ENCODE measurements at places on chromosomes 7 and 10. TPM values are rescaled to one million over a fixed set of nuclear protein-coding genes. Genes with fewer than 3 reads are reported as not detected.

DNA sequence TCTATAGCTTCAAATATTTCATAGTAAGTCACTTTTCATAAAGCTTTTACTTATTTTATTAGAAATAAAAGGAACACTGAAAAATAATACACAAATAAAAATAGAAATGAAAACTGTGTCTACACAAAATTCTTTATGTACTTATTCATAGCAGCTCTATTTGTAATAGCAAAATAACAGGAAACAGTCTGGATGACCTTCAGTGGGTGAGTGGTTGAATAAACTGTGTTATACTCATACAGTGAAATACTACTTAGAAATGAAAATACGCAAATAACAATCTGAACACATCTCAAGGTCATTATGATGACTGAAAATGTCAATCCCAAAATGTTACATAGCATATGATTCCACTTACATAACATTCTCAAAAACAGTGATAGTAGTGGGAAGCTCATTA lies 138.7 kb upstream of the PCLO start:
- DNase-seq, result no peak

- no peak for DNase-seq
These were observed 23.0 kb downstream of the BZW2 start for GRCh38 chr7:16668978-16669377.

DNA sequence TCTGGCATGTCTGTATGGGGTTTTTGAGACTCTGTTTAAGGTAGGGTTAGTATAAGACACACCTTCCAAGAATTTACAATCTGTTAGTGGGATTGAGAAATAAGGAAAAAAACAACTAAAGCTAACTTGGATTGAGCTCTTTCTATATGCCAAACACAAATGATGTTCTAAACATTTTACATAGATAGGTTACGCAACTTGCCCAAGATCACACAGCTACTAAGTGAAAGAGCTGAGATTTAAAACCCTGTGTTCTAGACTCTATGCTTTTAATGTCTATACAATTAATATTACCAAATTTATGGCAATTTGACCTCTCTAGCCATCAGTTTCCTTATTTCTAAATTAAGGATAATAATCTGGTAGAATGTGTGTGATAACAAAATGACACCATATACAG lies 1056.2 kb downstream of the LRMDA start:
- no peak for DNase-seq

Gene TEX47
- total RNA-seq, result not detected

DNA sequence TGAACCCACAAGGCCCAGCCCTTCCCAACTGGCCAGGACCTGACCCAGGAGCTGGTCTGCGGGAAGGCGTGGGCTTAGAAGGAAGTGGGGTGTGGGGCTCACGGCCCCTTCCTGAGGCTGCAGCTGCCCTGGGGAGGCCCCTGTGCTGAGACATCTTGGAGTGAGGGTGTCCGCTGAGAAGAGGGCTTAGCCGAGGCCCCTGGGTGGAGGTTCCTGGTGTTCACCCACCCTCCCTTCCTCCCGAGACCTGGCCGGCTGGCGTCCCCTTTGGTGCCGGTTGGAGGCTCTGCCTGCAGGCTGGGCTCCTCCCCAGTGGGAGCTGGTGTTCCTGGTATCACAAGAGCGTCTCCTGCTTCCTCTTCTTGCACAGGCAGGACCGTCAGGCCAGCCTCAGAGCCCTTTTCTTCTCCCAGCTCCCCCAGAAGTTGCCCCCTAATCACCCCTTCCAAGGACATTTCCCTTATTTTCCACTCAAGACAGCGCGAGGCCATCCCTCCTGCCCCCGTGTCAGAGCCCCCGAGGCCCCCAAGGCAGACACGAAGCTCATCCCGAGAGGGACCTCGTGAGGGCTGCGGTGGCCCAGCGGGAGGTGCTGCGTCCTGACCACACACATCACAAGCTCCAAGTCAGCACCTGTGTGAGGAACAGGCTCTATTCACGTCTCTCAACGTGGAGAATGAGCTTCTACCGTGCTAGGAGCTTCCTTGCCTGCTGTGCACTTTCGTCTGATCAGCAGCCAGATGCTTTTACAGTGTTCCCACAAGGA lies 25.1 kb upstream of the FAM20C start:
- DNase-seq, result no peak

DNA sequence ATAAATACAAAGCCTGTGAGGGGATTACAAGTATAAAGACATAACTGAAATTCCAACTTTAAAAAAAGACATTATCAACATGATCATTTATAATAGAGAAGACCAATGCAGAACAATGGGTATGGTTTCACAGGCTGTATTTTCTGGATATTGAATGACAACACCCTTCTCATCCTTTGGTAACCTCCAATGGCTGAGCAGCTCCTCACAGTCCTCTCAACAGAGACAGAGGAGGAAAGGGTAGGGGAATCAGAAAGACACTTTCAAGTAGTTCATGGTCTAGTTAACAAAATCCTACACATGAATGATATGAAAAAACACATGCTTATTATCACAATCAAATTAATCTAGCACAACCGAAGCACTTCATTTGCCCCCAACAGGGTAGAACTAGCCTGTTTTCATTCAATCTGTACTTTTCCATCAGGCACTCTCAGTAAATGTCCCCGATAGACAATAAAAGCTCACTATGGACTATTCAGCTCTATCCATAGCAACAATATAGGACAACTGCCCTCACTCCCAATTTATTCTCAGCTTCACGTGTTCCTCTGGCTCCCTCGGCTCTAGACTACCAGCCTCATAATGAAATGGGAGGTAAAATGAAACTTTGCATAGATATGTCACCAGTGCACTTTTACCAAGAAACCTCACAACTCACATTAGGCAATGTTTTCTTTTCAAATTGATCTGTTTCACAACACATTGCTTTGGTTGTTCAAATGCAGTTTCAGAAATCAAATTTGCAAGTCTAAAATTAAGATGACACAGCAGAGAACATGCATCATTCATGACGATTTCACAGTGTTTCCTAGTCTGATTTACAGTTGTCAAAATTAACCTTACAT lies 211.4 kb downstream of the THSD7A start:
- DNase-seq, result peak; percentile 70

DNA sequence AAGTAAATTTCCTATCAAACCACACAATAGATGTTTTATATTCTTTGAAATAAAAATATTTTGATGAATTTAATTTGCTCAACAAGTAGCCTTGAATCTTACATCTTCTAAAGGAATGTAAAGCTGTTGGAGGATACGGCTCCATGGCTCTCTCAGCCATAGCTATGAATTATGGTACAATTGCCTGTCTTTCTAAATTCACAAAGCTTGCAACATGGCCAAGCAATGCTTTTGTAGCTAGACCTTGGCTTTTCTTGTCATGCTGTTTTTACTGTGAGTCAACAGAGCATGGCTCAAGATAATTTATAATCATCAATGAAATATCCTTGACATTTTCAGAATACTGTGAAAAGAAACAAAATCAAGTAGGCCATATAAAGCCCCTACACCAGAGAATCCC lies 286.7 kb downstream of the CACNA2D1 start:
- DNase-seq, result no peak

GRCh38 chr10:121245754-121246153 lies 352.5 kb downstream of the FGFR2 start:
- no peak for DNase-seq

Gene INPP5A
- 40.8 TPM for total RNA-seq

Gene HOXA2
- 0.35 TPM for total RNA-seq

GRCh38 chr10:70125918-70126552 lies 6.6 kb downstream of the AIFM2 start:
- DNase-seq, result no peak

- peak; percentile 72 for DNase-seq
These were observed 19.2 kb downstream of the PSAP start for GRCh38 chr10:71831646-71832552.

Gene GIMAP2
- total RNA-seq, result 0.85 TPM

GRCh38 chr7:1707756-1708595 lies 37.9 kb downstream of the ELFN1 start:
- DNase-seq, result no peak

DNA sequence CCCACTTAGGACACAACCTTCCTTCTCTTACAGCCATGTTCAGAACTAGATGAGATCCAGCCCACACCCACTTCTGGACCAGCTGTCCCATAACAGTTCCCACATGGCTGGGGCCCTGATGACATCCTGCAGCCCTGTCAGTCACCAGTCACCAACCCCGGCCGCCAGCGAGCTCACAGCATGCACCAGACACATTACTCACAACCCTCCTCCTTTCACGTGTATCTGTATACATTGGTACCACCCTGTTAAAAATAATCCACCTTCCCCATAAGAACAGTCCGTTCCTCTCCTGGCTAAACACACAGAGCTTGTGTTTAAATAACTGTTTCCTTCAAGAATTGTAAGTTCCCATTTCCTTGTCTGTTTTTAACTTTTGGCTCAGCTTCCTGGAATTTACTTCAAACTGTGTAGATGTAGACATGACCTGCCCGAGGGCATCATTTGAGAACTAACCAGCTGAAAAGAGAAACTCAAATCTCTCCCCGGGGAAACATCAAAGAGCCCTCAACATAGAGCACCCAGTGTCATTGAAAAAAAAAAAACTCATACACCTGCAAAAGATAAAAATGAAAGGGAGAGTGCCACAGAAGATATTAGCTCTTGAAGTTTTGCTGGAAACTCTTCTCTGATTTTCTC lies 26.0 kb upstream of the PRLHR start:
- peak; percentile 56 for DNase-seq

GRCh38 chr7:79386688-79387422 lies 66.6 kb downstream of the MAGI2 start:
- DNase-seq, result peak; percentile 9

DNA sequence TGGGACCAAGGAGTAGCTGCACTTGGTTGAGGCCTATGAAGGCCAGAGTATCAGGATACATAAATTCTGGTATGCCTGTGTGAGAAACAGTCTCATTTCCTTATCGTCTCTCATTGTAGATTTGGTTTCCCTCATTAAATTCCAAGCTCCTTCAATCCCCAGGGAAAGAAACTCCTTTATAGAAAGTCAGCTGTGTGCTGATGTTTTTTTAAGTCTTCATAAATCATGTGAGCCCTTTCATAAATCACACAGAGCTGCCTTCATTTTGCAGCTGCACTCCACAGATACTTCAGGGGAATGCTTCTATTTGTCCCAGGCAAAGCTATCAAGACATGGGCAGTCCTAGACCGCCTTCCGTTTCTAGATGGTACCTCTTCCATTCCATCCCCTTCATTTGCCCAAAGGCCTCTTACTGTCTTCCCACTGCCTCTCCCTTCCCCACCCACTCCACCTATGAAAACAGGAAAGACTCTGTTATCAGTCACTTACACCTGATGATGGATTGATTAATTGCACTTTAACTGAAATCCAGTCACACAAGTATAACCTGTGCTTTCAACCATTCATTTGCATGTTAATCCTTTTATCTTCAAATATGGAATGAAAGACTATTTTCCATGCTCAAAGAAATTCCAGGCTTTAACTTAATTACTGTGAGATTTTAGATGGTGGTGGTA lies 290.2 kb downstream of the C7orf25 start:
- no peak for DNase-seq

DNA sequence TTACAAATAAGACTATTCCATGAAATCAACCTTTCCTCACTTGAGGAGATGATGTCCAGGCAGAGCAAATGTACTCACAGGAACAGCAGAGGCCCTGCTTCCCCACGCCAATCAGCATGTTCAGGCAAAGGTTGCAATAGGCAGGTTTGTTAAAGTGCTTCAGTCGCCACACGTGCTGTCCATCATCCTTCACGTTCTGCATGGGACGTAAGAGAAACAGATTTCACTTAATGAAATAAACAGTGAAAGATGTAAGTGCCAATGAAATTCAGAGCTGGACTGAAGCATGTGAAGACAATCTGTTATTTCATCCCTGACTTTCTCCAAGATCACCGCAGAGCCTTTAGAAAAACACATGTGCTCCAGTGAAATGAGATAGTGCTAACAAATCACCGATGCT lies 217.4 kb downstream of the DGKB start:
- DNase-seq, result no peak

DNA sequence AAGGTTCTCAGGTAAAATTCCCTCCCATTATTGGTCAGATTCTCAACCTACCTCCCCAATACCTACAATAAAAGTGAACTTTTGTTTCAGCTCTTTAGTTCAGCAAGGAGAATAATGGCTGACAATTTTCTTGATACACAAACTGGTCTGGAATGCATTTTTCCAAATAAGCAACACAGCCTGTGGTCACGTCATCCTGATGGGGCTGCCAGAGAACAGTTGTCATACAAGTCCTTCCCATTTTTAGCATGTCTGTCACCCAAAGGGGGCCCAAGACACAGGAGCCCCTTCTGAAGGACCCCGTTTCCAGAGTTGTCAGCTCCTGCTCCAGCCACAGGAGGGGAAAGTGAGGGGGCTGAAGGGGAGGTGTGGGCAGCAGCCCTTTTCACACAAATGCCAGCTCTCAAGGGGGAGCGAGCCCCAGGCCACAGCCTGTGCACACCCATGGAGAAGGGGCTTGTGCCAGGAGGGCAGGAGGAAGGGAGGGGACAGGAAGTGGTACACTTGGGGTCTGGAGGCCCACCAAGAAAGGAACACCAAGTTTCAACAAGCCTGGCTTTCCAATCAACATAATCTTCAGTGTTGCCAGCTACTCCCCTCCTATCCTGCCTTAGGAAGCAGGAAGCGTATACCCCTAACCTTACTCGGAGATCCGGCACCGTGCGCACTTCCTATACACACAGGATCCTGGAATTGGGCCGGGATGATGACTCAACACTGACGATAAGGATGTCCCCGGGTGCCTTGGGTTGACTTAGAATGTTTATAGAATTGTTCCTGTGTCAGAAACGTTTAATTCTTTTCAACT lies 43.4 kb upstream of the PDLIM1 start:
- no peak for DNase-seq

Gene CYP3A7
- not detected for total RNA-seq

GRCh38 chr10:16945593-16945992 lies 128.4 kb upstream of the RSU1 start:
- DNase-seq, result no peak

Gene SEPTIN7
- 219 TPM for total RNA-seq

Gene C10orf53
- total RNA-seq, result not detected

Gene IDI2
- not detected for total RNA-seq

GRCh38 chr7:51606601-51607154 lies 290.1 kb upstream of the COBL start:
- no peak for DNase-seq

Gene CPEB3
- 1.8 TPM for total RNA-seq

Gene SP8
- total RNA-seq, result not detected

DNA sequence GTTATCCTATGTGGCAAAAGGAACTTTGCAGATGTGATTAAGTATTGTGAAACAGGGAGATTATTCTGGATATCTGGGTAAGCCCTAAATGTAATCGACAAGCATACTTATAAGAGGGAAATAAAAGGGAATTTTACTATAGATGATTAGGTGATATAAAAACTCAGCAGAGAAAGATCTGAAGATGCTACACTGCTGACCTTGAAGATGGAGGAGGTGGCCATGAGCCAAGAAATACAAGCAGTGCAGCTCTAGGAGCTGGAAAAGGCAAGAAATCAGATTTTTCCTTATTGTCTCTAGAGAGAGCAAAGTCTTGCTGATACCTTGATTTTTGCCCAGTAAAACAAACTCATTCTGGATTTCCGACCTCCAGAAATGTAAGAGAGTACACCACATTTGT lies 67.7 kb downstream of the BRAF start:
- no peak for DNase-seq

Gene FAM25A
- total RNA-seq, result not detected

Gene RSPH10B2
- 0.20 TPM for total RNA-seq

DNA sequence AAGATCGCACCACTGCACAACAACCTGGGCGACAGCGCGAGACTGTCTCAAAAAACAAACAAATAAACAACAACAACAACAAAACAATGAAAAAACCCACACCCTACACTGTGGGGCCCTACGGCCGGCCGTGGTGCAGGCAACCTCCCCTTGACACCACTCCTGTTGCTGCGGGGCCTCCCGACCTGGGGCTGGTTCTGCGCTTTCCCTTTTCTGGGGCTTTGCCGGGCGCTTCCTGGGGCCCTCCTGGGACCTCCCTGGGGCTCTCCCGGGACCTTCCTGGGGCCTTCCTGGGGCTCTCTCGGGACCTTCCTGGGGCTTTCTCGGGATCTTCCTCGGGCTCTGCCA lies 46.6 kb downstream of the INSIG1 start:
- DNase-seq, result no peak
